RWPE2 (cell line): ENCODE measurements at places on chromosomes 13 and 19.

GRCh38 chr19:1113986-1114483 lies 10.2 kb downstream of the GPX4 start:
- DNase-seq = no peak

GRCh38 chr13:42355092-42355485 lies 83.1 kb downstream of the AKAP11 start:
- no peak for DNase-seq

GRCh38 chr13:40922437-40923040 lies 96.6 kb downstream of the ELF1 start:
- no peak for DNase-seq

- DNase-seq = no peak
These were observed at the start of gene CNN1 for GRCh38 chr19:11538232-11539036. Gene CNN1 (plus strand): TSS chr19:11538851. CDS start chr19:11538928, 77 bp downstream.

GRCh38 chr13:93805736-93806135 lies 579.1 kb downstream of the GPC6 start:
- DNase-seq = no peak

- no peak for DNase-seq
These were observed 37.8 kb upstream of the CXCL17 start for GRCh38 chr19:42480335-42481095.

GRCh38 chr13:49791711-49792549 lies 552 bp downstream of the KPNA3 start:
- no peak for DNase-seq

DNA sequence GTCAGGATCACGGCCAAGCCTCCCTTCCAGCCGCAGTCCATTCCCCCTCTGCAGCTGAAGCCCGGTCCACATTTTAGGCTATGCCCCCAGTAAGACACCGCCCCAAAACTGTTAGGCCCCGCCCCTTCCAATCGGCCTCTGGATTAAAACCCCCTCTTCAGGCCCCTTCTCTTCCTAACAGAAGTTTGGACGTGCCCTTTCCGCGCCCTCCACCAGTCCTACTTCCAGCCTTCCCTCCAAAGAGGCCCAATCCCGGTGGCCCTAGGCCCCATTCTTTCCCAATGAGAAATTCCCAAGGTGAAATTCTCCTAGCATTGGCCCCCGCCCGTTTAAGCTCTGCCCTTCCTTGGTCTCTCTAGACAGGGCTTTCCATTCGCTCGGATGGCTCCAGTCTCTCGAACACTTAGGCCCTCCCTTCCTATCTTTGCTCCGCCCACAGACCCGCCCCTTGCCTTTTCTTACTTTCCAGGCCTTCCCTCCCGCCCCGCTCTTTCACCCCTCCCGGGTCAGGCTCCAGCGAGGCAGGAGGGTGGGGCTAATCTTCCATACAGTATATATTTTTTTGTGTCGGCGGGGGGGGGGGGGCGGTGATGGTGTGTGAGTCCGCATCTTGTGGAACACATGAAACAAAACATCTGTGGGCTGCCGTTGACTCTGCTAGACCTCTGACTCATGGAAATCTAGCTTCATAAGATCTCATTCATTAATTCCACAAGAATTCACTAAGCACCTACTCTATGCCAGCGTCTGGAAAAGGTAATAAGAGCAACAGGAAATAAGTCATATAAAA lies 13.6 kb downstream of the LTBP4 start:
- peak; percentile 84 for DNase-seq

DNA sequence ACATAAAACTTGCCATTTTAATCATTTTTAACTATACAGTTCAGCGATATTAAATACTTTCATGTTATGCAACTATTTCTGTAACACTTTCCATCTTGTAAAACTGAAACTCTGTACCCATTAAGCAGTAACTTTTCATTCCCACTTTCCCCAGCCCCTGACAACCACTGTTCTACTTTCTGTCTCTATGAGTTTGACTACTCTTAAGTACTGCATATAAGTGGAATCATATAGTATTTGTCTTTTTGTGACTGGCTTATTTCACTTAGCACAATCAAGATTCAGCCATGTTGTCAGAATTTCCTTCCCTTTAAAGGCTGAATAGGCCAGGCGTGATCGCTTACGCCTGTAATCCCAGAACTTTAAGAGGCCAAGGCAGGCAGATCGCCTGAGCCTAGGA lies 56.2 kb downstream of the ARHGAP35 start:
- DNase-seq = no peak

DNA sequence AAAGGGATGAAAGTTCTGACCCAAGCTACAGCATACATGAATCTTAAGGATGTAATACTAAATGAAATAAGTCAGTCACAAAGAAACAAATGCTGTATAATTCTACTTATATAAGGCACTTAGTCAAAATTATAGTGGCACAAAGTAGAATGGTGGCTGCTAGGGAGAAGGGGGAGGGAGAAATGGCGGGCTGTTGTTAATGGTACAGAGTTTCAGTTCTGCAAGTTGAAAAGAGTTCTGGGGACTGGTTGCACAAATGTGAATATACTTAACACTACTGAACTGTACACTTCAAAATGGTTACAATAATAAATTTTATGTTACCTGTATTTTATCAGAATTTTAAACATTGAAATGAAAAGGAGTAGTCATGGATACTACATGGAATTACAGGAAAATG lies 48.9 kb upstream of the CLDN10 start:
- DNase-seq = no peak

DNA sequence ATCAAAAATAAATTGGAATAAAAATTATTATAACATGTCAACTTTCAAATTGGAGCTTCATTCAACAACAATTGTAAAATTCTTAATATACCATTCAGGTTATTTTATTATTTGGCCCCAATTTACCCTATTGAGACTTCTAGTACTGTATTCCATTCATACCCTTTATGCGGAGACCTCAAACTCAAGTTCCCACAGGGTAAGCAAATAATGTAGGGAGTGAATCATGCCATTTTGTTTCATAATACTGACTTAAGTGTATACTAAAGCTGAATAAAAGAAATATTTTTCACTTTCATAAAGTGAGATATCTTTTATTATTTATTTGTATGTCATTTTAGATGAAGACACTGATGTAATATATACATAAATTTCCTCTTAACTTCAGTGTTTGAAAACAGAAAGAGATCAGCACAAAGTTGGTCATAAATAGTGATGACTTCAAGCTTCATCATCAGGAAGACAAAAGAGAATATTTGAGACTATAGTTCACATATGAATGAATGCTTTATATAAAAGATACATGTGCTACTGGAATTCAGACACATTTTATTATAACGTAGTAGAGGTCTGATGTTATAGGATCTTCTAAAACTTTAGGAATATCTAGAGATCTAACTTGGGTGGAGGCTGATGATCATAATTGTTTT lies 894.4 kb upstream of the PCDH9 start:
- no peak for DNase-seq

DNA sequence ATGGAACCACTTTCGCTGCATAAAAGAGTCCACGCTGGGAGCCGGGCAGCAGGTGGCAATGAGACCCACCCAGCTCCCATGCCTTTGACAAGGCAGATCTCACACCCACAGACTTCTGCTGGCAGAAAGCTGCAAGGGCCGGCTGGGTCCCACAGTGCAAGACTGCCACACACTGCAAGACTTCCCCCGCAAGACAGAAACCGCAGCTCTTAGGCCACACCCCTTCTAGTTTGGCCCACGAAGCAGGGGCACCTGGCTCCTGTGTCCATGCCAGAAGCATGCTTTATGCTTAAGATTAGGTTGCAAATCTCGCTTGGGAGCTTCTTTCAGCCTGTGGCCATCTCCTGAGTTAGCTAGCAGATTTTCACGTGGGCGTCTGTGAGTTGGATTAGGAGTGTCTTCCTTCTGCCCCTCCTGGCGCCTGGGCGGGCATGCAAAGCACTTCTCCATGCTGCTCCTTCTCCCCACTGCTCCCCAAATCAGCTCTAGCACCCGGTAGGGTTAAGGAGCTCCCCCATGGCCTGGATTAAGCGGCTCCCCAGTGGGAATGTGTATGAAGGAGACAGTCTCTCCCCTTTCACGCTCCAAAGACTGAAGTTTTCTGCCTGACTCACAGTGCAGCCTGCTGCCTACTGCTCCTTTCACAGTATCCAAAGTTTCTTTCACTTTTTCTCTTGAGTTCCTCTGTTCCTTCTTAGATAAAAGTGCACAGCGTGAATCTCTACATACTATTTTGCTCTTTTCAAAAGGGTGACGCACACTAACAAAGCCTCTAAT lies 17.7 kb downstream of the GPC6 start:
- DNase-seq = no peak

DNA sequence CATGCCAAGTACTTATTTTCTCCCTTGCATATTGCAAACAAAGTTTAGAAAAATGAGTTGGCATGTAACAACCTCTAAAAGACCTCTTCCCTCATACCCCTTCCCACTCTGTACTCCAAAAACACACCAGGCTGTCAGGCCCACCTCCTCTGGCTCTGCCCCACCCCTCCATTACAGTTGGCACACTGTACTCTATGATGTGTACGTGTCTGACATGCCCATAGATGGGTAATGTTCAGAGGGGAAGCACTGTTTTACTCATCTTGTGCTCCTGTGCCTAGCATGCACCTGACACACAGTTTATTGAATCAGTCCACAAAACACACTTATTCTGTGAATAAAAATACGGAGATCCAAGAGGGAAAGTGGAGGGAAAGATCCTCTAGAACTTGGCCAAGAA lies 45.6 kb downstream of the SERPINE3 start:
- DNase-seq = no peak

GRCh38 chr13:111347438-111347837 lies 27.0 kb downstream of the TEX29 start:
- no peak for DNase-seq

- DNase-seq = no peak
These were observed 41.3 kb downstream of the ARHGEF7 start for GRCh38 chr13:111156421-111156820.

GRCh38 chr13:113728571-113729054 lies 30.4 kb upstream of the TMEM255B start:
- DNase-seq = no peak

- no peak for DNase-seq
These were observed 93.4 kb upstream of the SLITRK1 start for GRCh38 chr13:83975655-83976165.

- no peak for DNase-seq
These were observed 81.8 kb downstream of the SPRY2 start for GRCh38 chr13:80259159-80259558.

GRCh38 chr13:33612641-33613638 lies 205.0 kb upstream of the RFC3 start:
- no peak for DNase-seq

- DNase-seq = no peak
These were observed 278.7 kb downstream of the DIAPH3 start for GRCh38 chr13:59885076-59885475.

- DNase-seq = no peak
These were observed 2.9 kb downstream of the HIF3A start for GRCh38 chr19:46299695-46300094.

- DNase-seq = no peak
These were observed 239.5 kb downstream of the EFNB2 start for GRCh38 chr13:106295971-106296370.

GRCh38 chr19:18353378-18354005 lies 13.1 kb downstream of the PGPEP1 start:
- no peak for DNase-seq

- no peak for DNase-seq
These were observed 242.6 kb upstream of the EDNRB start for GRCh38 chr13:78161266-78161665.

GRCh38 chr13:104491916-104492315 lies 1425.7 kb upstream of the SLC10A2 start:
- no peak for DNase-seq

DNA sequence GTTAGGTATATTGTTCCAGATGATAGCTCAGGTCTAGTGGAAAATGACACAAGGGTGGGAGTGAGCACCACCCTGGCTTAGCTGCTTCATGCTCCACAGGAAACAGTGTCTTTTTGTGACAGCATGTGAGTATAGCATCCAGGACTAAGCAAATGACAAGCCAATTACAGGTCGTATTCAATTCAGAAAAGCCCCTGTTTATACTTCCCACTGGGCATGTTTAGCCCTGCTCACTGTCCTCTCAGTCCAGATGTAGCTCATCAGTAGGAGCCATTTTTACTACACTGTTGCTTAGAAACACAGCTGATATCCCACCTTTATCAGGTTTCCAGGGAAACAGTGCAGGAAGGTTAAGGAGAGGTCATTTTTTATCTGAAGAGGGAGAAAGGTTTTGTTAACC lies 8.0 kb downstream of the ABHD13 start:
- DNase-seq = no peak

DNA sequence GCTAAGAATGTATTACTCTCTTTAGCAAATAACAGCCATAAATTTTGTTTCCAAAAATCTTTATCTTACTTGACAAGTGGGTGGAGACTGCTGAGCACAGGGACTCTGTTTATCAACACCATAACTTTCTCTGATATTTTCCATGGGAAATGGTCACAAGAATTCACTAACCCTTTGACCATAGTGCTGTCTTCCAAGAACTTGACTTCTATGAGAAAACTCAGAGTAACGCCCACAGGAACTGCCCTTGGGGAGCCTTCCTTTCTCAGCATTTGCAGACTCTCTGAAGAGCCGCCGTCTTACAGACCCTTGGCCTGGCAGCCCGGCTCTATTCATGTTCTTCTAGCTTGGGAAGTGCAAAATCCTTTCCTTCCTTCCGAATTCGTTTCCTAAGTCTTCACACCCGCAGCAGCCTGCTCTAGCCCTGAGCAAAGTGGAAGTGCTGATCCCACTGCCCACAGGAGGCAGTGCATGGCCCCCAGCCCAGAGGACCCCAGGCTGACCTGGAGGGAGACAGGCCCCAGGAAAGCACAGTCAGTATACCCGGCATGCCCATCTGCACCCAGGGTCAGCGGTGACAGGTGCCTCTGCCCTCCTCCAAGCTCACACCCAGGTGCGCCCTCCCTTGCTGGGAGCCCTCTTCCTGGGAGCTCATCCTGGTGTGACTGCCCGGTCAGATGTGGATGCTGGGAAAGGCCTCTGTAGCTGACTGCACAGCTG lies 10.2 kb downstream of the GAS6 start:
- DNase-seq = peak; percentile 49

DNA sequence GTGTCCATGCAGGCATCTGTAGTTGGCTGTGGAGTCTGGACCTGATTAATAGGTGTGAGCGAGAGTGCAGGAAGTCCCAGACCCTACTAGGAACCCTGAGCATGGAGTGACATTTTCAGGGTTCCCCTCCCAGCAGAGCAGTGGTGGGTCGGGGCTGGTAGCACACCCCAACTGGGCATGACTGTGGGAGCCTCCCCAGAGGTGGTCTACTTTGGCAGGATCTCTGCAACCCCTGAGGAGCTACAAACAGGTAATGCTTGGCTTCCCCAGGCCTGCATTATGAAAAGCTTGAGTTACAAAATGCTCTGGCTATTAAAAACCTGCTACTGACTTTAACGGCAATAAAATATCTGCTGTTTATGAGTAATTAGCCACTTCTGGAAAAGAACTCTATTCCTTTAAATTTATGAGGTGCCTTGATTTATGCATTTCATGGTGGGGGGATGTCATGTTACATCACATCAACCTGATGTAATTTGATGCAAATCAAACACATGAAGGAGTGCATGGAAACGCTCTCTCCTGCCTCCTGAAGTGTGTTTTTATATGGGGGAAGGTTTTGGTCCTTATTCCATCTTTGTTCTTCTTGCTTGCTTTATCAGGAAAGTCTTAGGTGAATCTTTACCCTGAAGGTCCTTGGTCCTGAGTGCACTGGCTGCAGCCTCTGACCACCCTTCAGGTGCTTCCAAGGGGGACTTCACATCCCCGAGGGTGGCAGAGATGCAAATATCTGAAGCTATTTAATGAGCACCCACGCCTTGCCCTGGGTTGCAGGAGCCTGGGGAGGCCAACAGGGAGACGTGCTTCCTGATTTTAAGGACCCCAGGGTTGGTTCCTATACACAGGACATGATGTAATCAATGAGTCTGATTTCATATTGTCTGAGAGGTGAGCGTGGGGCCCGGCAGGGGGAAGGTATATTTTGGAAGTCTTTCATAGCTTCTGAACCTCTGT lies 54.0 kb downstream of the ZNF536 start:
- DNase-seq = no peak

- DNase-seq = no peak
These were observed 37.4 kb downstream of the DOCK9 start for GRCh38 chr13:98940325-98941001.
